ENCODE measurements at places on chromosomes 16 and 17. TPM values are rescaled to one million over a fixed set of nuclear protein-coding genes. Genes with fewer than 3 reads are reported as not detected.

The PTGES3L gene
- 0.26 TPM for total RNA-seq

The AATF gene
- 70.6 TPM for total RNA-seq

The KRT33A gene
- not detected for total RNA-seq

The FXR2 gene
- 32.6 TPM for total RNA-seq

The METTL22 gene
- total RNA-seq = 21.3 TPM

The FBF1 gene
- total RNA-seq = 20.2 TPM

The PLCG2 gene
- total RNA-seq = 3.1 TPM

The TMEM88 gene
- total RNA-seq = 1.4 TPM

The TVP23A gene
- total RNA-seq = not detected

The BTBD17 gene
- total RNA-seq = not detected

The TNP2 gene
- total RNA-seq = not detected

The CD7 gene
- total RNA-seq = 238 TPM

The LDHD gene
- total RNA-seq = 0.33 TPM

The SOST gene
- not detected for total RNA-seq

The SPN gene
- 336 TPM for total RNA-seq

The TNFRSF17 gene
- not detected for total RNA-seq

The MILR1 gene
- not detected for total RNA-seq

The SYT17 gene
- total RNA-seq = not detected

The KRTAP1-5 gene
- not detected for total RNA-seq

The ELP5 gene
- total RNA-seq = 36.2 TPM

The MRPL12 gene
- 56.0 TPM for total RNA-seq

Measured in activated naive CD4-positive, alpha-beta T cell treated with anti-CD3 and anti-CD28 coated beads, Interleukin-2, amount 10 ng/mL, durations not matched to agents 5 hours and 36 hours (primary cell).